Kidney glomerular epithelial cell (primary cell): ENCODE measurements at places on chromosomes 1 and 21.
A peak's percentile ranks its signal among the peaks of the same experiment; 100 is the strongest.

- DNase-seq, result no peak
Measured at GRCh38 chr21:14688412-14688811, 142.3 kb upstream of the SAMSN1 start.

GRCh38 chr1:181134543-181135436 is 46.3 kb downstream of the IER5 start:
- DNase-seq, result peak; percentile 10

DNA sequence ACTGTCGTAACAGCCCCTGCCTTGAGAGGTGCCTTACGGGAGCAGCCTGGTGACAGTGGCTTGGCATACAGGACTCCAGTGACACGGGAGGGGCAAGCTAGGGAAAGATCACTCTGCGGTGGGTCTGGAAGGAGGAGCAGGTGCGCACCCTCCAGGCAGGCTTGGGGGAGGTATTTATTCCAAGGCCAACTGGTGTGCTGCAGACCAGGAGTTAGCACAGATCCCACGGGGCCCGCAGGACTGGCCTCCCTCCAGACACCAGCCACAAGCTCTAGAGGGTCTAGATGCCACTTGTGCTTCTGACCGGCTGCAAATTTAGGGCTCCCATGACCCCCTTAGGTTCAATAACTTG is 22.1 kb downstream of the PSEN2 start:
- no peak for DNase-seq

DNA sequence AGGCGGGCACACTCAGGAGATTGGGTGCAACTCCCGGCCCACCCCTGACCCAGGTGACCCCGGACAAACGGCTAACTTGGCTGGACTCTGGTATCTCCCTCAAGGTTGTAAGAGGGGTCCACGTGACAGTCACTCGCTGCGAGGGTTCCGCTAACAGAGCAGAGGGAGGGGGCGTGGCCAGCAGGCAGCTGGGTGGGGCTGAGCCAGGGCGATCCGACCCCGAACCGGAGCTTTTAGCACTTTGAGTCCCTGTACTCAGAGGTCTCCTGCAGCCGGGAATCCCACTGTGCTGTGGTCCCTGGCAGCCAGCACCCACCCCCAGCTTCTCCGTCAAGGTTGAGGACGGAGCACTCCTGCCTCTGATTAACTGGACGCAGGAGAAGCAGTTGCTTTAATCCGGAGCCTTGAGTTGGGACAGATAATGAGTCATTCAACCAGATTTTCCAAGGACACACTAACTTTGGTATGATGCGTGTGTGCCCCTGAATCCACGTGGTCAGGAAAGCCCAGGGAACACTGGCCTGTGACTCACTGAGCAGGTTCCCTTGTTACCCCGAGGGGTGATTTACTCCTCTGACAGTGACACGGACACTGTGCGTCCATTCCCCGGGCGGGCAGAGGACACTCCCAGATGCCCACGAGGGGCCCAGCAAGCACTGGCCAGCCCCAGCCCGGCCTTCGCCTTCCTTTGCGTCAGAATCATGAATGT is 16.8 kb downstream of the TRPM2 start:
- peak; percentile 0 for DNase-seq

DNA sequence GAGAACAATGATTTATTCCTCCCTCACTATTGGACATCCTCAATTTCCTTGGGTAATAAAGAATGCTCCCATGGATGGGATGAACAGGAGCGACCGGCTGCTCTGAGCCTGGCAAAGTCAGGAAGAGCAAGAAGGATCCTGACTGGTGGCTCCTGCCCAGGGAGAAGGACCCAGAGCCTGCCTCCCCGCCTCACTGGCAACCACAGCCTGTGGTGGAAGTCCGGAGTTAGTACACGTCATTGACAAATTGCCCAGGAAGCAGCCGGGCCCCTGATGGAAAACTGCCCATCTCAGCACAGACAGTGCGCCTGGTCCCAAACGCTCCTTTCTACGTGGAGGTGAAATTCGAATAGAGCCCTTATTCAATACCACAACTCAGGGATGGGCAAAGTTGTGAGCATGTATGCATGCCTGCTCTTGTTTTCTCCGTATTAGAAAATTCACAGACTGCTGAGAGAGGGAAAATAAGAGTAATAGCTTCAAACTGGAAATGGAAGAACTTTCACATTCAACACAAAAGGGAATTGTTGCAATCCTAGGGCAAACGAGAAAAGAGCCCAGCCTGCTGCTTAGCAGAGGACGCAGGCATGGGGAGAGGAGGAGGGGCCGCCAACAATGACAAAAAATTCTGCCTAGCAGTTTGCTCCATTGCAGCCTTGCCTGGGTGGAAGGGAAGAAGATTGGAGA is 397.1 kb upstream of the VAMP3 start:
- DNase-seq, result no peak

DNA sequence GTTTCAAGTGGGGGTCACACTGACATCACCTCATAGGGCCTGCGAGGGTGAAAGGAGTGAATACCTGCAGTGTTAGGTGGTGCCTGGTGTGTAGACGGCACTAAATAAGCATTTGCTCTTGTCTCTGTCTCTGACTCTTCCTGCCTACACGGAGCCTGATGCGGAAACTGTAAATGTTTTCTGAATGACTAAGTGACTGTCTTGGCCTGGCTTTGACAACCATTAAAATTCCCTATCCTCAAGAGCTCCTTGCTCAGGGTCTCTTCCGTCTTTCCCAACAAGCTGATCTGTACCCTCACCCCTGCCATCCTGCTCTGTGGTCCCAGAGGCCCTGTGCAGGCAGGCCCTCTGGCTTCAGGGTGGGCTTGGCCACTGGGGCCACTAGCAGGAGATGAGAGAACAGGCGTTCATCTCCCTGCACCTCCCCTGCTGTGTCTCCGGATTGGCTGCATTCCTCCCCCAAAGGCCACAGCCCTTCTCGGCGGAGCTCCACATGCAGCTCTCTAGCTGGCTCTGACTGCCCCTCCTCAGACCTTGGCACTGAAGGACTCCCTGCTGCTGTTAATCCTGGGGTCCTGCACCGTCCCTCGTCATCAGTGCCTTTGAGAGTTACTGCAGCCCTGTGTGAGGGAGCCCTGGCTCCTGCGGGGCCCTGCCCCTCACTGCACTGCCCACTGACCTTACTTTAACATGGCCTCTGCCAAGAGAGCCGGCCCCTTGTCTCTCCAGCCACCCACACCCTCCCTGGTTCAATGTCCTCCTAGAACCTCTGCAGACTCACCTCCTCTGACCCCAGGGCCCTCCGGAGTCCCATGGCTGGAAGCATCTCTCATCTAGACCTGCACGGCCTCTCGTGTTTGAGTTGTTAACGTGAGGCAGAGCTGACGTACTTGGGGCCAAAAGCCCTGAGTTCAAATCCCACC is 211.1 kb downstream of the MATN1 start:
- peak; percentile 66 for DNase-seq

DNA sequence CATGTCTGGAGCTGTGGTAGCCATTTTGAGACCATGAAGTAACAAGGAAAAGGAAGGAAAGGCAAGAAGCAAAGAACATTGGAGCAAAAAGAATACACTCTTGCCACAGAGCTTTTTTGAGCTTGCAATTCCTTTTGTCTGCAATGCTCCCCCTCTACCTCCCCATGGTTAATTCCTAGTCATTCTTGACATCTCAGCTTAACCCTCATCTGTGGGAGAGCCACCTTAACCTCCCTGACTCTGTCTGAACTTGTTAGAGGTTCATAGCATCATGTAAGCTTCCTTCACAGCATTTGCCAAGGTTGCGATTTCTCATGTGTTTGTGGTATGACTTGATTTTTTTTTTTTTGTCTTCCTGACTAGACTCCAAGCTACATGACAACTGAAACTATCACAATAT is 564.1 kb upstream of the PLXNA2 start:
- no peak for DNase-seq
